Activated CD8-positive, alpha-beta memory T cell treated with anti-CD3 and anti-CD28 coated beads, Interleukin-2, amount 50 U/mL, for 48 hours (primary cell): ENCODE measurements at places on chromosomes 5 and 9.

DNA sequence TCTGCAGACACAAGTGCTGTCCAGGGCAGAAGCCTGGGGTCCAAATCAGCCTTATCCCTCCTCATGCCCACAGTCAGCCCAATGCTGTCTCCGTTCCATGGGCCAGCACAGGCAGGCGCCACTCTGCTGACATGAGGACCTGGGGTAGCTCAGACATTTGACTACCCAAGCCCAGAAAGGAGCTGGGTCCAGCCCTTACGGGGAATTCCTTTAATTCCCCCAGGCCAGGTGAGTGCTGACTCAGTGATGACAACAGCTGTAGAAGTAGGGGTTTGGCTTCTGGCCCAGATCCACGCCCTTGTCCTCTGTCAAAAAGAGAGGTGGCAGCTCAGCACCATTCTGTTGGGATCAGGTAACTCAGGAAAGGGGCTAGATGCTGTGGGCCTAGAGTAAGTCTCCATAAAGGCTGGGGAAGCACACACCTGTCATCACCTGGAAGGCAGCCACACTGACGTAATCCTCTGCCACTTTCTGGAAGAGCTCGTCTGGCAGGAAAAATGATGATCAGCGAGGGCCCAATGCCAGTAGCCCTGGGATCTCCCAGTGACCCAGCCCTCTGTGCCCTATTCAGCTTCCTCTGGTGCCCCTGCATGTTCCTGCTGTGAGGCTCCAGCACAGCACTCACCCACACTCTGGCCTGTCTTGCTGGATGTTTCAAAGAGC is 1.9 kb downstream of the RAB24 start:
- DNase-seq = no peak

- no peak for DNase-seq
These were observed 11.1 kb downstream of the CAMSAP1 start for GRCh38 chr9:135896205-135896604.

DNA sequence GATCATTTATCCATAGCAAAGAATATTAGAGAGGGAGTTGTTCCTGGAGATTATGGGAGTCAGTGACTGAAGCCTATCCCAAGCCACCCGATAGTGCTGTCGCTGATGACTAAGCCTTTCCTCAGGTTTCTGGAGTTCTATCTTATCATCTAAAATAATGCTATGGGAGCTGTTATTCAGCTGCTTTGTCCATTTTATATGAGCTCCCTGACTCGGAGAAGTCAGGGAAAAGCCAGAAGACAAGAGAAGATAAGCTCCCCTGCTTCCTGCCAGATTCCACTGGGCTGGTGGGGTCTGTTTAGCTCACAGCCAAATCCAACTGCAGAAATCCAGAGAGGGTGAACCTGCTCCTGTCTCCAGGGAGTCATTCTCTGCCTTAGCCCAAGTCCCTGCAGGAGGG is 148.2 kb downstream of the DROSHA start:
- DNase-seq = no peak

GRCh38 chr5:142353071-142353472 is 28.3 kb upstream of the SPRY4 start:
- no peak for DNase-seq

DNA sequence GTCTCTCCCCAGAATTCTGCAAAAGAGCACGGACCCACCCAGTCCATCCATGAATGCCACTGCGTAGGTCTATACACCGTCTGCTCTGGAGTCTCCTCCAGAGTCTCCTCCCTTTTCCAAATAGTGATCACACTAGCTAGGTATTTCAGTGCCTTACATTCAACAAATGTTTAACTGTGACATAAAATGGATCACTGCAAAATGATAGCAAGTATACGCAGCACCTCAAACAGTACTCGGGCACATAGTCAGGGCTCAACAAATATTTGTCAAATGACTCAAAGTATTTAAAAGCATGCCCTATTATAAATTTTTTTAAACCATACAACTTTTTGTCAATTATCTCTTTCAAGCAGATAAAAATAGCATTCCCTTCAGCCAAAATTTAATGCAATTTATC is 60.5 kb downstream of the TLE1 start:
- DNase-seq = no peak

GRCh38 chr9:25658571-25658970 is 19.7 kb downstream of the TUSC1 start:
- no peak for DNase-seq

DNA sequence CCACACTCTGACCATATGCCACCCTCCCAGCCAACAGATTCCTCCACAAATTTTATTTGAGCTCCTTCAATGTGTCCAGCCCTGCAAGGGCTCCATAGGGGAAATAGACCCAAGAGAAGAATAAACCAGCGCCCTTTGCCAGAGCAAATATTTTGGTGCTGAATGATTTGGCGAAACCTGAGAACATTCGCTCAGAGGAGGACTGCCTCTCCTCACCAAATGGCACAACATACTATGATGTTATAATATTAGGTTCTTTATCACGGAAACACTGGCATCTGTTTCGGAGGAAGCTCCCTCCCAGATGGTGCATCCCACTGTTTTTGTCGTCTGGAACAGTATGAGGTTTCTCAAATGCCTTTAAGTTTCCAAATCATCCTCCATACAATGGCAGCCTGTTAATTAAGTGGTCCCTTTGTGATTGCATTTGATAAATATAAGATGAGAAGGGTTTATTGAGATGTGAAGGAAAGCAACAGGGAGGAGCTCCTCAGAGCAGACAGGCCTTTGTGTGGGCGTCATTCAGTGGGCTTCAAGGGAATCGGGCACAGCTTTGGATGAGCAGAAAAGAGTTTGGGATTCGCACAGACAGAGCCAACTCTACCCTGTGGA is 139.1 kb upstream of the ADRA1B start:
- DNase-seq = no peak

DNA sequence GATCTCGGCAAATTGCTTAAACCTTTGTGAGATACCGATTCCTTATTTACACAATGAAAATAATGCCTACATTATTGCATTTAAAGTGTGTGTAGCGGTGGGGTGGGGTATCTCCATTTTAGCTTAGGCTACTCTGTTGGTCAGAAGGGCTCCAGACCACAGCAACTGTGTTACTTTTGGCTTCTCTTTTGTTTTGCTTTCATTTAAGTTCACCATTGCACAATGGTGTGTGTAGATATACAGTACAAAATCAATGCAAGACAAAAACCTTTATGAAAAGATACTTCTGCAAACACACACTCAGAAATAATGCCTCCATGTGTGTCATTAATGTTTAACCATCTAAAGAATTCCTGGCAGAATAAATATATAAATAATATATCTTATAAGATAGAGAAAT is 279.4 kb downstream of the FBXL17 start:
- no peak for DNase-seq

DNA sequence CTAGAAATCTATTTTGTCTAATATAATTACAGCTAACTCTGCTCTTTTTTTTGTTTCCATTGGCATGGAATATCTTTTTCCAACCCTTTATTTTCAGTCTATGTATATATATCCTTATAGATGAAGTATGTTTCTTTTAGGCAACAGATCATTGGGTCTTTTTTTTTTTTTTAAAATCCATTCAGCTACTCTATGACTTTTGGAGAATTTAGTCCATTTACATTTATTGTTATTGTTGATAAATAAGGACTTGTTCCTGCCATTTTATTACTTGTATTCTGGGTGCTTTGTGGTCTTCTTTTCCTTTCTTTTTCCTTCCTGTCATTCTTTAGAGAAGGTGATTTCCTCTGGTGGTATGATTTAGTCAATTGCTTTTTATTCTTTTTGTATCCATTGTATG is 296.8 kb downstream of the SMARCA2 start:
- DNase-seq = no peak

GRCh38 chr9:104826911-104827310 is 63.0 kb downstream of the NIPSNAP3B start:
- no peak for DNase-seq
